Upper lobe of left lung (tissue), 6 donors: ENCODE measurements at places on chromosomes 5 and 9.

GRCh38 chr5:123151227-123151909 lies 62.3 kb downstream of the PRDM6 start:
- DNase-seq = no peak

DNA sequence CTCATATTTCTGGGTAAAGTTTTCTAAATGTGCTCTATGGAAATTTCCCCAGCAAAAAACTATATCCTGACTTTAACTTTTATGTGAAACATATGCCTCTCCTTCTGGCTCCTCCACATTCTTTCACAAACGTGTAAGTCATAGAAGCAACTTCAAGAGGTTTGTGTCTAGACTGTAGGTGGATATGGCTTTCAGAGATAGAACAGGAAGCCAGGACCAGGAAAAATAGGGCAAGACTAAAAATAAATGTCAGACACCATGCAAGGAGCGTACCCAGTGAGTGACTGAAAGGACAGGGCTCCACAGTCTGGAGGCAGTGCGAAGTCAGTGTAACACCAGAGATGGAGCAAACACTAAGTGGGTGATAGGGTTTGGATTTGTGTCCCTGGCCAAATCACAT lies 240.7 kb downstream of the COX7C start:
- no peak for DNase-seq

GRCh38 chr9:18366184-18366583 lies 107.8 kb upstream of the ADAMTSL1 start:
- no peak for DNase-seq

GRCh38 chr9:82184524-82184923 lies 196.0 kb downstream of the SPATA31D1 start:
- DNase-seq = no peak

DNA sequence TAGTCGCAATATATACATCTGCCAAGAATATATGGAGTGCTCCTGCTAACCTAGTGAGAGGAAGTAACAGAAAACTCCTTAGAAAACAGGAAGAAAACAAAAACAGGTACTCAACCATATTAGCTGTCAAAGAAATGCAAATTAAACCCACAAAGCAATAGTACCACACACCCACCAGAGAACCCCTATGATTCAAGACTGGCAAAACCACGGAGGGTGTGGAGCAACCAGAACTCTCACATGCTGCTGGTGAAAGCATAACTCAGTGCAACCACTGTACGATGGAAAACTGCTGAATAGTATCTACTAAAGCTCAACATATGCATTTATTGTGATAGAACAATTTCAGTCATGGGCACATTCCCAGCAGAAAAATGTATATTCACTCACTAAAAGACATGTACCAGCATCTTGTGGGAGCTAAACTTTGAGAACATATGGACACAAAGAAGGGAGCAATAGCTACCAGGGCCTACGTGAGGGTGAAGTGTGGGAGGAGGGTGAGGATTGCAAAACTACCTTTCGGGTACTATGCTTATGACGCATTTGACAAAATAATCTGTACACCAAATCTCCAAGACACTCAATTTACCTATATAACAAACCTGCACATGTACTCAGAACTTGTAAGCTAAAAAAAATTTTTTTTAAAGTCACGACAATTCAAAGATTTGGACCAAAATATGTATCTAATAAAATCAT lies 34.0 kb downstream of the PTPN3 start:
- no peak for DNase-seq

DNA sequence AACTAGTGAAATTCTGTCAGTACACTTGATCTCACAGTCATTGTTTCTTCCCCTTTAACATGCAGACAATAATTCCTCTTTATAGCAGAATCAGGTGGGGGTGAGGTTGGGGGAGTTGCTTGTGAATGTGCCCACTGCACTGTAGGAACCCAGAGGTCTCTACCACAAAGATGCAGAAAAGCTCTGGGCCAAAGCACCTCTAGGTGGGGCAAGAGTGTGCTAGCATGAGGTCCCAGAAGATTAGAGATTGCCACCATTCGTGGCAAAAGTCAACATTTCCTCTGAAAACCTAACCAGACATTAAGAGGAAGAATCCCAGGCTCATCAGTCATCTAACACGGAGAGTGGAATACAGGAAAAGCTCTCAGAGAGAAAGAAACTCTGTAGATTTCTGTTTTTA lies 74.5 kb downstream of the PTCD2 start:
- no peak for DNase-seq

DNA sequence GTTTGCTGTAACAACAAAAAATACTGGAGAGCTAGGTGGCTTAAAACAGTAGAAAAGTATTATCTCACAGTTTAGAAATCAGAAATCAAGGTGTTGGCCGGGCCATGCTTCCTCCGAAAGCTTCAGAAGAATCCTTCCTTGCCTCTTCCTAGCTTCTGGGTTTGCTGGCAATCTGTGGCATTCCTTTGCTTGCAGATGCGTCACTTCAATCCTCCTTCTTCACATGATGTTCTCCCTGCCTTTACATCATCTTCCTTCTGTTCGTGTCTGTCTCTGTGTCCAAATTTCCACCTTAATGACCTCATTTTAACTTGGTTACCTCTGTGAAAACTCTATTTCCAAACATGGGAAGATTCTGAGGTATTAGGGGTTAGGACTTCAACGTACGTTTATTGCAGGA lies 90.4 kb upstream of the CHD1 start:
- no peak for DNase-seq

- no peak for DNase-seq
Measured at GRCh38 chr5:69140827-69141226, 26.1 kb upstream of the CCNB1 start.

- peak; percentile 44 for DNase-seq
Measured at GRCh38 chr9:96073531-96074480, 198.3 kb downstream of the ERCC6L2 start.

DNA sequence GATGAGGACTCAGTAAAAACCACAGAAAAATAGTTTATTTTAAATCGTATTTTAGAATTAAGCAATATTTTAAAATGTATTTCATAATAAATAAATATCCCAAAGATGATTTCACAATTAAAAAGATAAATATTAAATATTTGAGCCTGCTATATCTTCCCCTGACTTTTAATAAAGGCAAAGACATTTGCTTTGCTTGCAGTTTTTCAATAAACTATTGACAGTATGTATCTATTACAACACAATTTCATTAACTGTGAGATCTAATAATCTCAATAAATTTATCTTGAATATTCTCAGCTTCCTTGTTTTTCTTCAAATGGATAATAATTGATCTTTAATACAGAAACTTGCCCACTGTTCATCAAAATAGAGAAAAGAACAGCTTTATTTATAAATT lies 186.2 kb upstream of the TARS1 start:
- DNase-seq = no peak

DNA sequence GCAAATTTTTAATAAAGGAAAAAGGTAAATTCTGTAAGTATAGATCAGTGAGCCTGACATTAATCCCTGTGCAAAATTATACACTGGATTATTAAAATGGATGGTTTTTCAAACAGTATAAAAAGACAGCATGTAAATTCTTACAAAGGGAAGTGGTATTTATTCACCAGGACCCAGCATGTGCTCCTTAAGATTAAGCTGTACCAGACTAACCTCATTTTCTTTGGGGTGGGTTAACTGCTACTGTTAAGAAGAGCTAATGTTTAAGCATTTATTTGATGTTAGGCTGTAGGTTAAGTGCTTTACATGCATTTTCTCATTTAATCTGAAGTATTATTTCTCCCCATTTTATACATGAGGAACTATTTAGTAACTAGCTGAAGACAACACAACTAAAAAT lies 60.3 kb upstream of the RFX3 start:
- no peak for DNase-seq
